Kidney epithelial cell (primary cell): ENCODE measurements at places on chromosomes 6 and 20. TPM values are rescaled to one million over a fixed set of nuclear protein-coding genes. Genes with fewer than 3 reads are reported as not detected.
A peak's percentile ranks its signal among the peaks of the same experiment; 100 is the strongest.

DNA sequence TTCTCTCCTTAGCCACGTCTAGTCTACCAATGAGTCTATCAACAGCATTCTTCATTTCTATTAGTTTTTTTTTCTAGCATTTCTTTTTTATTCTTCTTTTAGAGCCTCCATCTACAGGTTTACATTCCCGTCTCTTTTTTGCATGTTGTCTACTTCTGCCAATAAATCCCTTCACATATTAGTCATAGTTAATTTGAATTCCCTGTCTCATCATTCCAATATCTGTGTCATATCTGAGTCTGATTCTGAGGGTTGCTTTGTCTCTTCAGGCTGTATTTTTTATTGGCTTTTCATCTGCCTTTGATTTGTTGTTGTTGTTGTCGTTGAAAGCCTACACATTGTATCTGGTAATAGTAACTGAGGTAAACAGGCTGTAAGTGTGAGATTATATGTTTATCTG is 104.6 kb downstream of the HMGCLL1 start:
- DNase-seq = no peak

- DNase-seq = no peak
Measured at GRCh38 chr20:2236256-2236655, 59.5 kb upstream of the TGM3 start.

DNA sequence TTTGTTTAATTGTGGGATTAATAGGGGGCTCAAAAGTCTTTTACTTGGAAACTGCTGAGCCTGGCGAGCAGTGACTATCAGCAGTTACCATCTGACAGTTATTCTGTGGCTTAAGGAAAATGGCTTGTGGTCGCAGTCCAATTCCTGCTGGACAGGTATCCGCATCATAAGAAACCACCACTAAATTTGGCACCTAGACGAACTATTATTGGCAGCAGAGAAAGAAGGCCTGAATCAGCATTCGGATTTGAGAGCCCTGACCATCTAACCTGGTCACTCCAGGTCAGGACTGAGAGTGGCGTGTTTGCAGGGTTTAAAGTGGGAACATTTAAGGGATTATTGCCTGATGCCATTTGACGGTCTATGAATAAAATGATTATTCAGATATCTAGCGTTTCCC is 146.4 kb downstream of the RPS12 start:
- DNase-seq = peak; percentile 26

GRCh38 chr6:131129689-131130553 is 5.3 kb upstream of the AKAP7 start:
- no peak for DNase-seq

DNA sequence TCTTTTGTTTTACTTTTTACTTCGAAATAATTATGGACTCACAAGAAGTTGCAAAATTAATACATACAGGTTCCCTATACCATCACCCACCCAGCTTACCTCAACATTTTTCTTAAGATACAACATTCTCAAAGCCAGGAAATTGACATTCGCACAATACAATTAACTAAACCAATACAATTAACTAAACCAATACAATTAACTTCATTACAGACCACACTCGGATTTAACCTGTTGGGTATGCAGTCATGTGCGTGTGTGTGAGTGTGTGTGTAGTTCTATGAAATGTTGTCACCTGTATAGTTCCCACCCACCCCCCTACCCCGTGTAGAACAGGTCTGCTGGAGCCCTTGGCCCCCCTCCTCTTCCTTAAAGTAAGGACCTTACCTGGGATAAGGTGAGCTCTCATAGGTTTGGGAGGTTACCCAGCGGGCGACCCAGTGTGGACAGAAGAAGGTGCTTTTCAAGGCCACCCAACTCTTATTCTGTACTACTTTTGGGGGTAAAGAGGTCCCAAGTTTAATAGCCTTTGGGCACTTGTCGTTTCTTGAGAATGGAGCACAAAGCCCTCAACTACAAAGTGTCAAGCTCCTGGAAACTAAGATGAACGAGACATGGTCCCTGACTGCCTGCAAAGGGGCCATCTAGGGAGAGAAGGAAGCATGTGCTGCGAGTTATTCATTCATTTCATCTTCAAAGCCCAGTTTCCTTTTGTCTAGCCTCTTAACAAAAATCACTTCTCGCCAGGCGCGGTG is 544 bp upstream of the STK38 start:
- DNase-seq = no peak

DNA sequence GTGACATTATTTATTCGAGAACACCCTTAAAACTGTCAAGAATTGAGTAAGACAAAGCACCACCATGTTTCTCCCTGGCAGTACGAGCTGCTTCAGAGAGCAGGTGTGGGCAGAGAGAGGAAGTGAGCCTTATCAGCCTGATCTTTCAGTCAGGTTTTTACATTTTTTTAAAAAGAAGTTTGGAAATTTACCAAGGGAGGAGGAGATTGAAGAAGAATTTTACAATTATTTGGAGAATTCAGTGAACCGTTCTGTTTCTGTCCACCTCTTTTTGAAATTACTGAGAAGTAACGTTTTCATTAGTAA is 75.5 kb downstream of the ZDHHC14 start:
- no peak for DNase-seq

GRCh38 chr20:8428988-8429387 is 296.9 kb downstream of the PLCB1 start:
- no peak for DNase-seq

- DNase-seq = no peak
Measured at GRCh38 chr6:34223381-34223955, 13.2 kb upstream of the HMGA1 start.

- no peak for DNase-seq
Measured at GRCh38 chr6:89412071-89413005, at the start of gene RRAGD. RRAGD (minus strand) TSS chr6:89412273; CDS start chr6:89411993, 280 bp downstream.

DNA sequence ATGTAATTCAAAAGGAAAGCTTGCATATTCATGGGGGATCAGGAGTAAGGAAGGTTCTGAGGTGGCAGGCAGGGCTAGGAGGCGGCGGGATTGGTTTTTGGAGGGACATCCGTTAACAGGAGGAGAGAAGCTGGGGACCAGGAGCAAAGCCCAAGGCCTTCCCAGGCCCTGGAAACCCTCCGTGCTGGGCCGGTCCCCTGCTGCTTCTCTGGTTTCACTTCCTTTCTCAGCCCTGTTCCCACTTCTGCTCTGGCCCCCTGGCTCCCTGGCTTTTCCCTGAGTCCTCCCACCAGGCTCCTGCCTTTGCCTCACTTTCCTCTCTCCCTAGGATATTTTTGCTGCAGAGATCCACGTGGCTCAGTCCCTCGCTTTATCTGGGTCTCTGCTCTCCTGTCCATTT is 26.4 kb upstream of the SALL4 start:
- DNase-seq = no peak

GRCh38 chr6:157302736-157303135 is 20.6 kb downstream of the TMEM242 start:
- DNase-seq = no peak

Gene F13A1
- total RNA-seq = 1.6 and 2.1 TPM in 2 replicates

Gene FAM184A
- total RNA-seq = 2.0 and 4.0 TPM in 2 replicates

Gene JPH2
- 2.4 and 3.0 TPM in 2 replicates for total RNA-seq

Gene TRAPPC3L
- total RNA-seq = not detected in 2 replicates

Gene SIRPG
- not detected in 2 replicates for total RNA-seq

Gene FOXF2
- 0.38 and 0.75 TPM in 2 replicates for total RNA-seq

Gene IL20RA
- total RNA-seq = 0.46 and 0.89 TPM in 2 replicates

Gene FILIP1
- 0.04 and 0.21 TPM in 2 replicates for total RNA-seq

Gene TRIM10
- total RNA-seq = not detected in 2 replicates

Gene RAET1L
- total RNA-seq = 1.5 and 1.8 TPM in 2 replicates
